ENCODE measurements at places on chromosomes 12 and 14. TPM values are rescaled to one million over a fixed set of nuclear protein-coding genes. Genes with fewer than 3 reads are reported as not detected.

- no peak for DNase-seq
Measured at GRCh38 chr12:41515953-41516352, 327.8 kb downstream of the PDZRN4 start.

Gene AGAP2
- polyA plus RNA-seq, result 0.49 TPM

DNA sequence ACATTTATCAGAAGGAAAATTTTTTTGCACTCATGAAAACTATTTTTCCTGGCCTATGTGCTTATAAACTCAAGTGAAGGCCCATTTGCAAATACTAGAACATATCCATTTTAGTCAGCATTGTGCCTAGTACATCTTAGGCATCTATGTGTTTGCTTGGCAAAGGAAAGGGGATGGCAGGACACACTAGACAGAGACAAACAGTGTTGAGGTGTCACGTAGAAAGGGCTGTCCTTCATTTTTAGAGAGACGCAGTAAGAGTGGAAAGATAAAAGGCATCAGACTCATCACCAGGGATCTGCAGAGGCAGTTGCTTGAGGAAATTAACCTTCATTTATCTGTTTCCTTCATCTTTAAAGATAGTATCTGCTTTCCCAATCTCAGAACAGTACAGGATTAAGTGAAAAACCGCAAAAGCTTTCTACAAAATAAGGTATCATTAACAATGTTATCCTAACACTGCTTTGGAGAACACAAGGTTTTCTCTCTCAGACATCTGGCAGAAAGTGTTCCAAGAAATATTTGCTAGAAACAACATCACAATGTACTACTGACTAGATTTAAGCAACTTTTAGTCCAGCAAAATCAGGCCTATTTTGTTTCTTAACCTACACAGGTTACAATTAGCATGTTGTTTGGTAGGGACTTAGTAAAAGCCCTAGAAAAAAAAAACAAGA is 2.0 kb downstream of the YBX3 start:
- no peak for DNase-seq

- DNase-seq, result no peak
Measured at GRCh38 chr12:132415327-132416120, 74.4 kb upstream of the FBRSL1 start.

- no peak for DNase-seq
Measured at GRCh38 chr12:114901316-114901715, 217.3 kb upstream of the TBX3 start.

Gene TAS2R13
- polyA plus RNA-seq, result 0.10 TPM

- DNase-seq, result no peak
Measured at GRCh38 chr14:70013271-70013873, 134.2 kb downstream of the SMOC1 start.

DNA sequence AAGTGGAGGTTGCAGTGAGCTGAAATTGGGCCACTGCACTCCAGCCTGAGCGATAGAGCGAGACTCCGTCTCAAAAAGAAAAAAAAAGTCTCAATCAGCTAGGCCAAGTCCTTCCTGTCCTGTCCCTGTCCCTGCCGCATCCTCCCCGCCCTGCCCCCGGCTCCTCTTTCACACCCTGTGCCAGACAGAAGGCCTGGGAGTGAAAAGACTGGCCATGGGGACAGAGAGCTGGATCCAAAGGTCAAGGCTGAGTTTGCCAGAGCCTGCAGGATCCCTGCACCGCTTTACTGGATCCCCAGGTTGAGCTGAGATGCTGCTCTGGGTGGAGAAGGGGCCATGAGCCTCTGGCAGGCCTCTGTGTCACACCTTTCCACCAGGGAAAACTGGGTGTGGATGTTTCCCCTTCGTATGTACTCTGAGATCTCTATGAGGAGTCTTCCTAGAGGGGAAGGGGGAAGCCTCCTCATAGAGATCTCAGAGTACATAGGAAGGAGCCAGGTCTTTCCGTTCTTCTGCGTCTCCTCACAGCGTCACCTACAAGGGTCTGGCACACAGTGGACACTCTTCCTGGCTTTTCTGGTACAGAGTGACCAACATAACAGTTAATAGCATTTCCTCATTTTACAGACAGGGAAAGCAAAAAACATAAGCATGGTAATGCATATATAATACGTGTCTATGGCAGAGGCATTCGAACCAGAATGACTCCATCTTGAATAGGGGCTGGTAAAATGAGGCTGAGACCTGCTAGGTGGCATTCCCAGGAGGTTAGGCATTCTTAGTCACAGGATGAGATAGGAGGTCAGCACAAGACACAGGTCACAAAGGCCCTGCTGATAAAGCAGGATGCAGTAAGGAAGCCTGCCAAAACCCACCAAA is 35.1 kb downstream of the NINJ2 start:
- DNase-seq, result no peak

DNA sequence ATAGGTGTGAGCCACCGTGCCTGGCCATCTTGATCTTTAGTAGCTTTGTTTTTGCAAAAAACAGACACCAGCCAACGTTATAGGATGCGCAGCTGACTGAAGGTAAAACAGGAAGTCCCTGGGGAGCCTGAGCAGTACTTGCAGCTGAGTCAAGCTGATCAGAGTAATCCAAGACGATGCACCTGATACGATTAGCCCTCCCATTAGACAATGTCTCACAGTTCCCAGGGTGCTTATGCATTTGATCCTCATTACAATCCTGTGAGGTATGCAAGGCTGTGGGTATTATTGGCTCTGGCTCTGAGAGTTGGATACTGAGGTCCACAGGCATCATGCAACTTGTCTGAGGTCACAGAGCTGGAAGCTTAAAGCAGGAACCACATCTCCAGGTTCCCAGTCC is 8.1 kb downstream of the KRT18 start:
- no peak for DNase-seq
